Fibroblast of villous mesenchyme (primary cell): ENCODE measurements at places on chromosomes 6 and 20. TPM values are rescaled to one million over a fixed set of nuclear protein-coding genes. Genes with fewer than 3 reads are reported as not detected.

Gene MOG
- total RNA-seq, result not detected in 2 replicates

Gene TAGAP
- total RNA-seq, result not detected in 2 replicates

Gene ZCCHC3
- 10.6 and 11.2 TPM in 2 replicates for total RNA-seq

Gene PABPC1L
- total RNA-seq, result 10.8 and 11.0 TPM in 2 replicates

Gene PDE10A
- total RNA-seq, result 5.6 and 9.0 TPM in 2 replicates

DNA sequence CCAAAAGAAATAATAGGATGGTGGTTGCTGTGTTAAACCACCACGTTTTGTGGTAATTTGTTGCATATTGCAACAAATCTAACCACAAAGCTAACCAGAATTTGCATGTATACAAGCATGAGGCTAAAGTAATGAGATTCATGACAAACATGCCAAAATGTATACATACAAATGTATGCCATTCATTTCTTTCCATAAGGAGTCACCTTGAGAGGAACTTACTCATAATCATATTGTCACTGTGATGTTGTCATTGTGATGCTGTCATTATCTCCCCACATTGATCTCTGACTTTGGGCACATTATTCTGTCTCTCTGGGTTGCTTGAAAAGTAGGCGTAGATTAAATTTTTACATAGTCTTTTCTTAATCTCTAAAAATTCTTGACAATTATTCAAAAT lies 886.8 kb upstream of the FLRT3 start:
- DNase-seq, result no peak

- DNase-seq, result peak; percentile 18
These were observed 56.1 kb upstream of the THEMIS start for GRCh38 chr6:127956956-127957355.

DNA sequence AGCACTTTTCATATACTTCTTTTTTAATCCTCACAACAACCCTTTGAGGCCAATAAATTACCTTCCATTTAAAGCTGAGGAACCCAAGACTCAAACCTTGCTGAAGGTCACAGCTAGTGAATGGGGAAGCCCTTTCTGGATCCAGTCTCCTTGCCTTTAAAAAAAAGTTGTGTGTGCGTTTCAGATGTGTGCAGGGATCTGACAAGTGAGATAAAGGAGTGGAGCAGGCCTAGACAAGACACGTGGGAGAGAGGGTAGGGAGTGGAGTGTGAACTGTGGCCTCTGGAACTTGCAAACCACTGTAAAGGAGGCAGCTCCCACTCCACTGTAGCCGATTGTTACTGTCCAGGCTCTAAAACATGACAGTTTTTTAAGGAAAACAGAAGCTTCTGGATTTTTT lies 1.9 kb downstream of the KLHL32 start:
- DNase-seq, result no peak

GRCh38 chr6:105648276-105648675 lies 245.4 kb upstream of the PREP start:
- DNase-seq, result no peak

DNA sequence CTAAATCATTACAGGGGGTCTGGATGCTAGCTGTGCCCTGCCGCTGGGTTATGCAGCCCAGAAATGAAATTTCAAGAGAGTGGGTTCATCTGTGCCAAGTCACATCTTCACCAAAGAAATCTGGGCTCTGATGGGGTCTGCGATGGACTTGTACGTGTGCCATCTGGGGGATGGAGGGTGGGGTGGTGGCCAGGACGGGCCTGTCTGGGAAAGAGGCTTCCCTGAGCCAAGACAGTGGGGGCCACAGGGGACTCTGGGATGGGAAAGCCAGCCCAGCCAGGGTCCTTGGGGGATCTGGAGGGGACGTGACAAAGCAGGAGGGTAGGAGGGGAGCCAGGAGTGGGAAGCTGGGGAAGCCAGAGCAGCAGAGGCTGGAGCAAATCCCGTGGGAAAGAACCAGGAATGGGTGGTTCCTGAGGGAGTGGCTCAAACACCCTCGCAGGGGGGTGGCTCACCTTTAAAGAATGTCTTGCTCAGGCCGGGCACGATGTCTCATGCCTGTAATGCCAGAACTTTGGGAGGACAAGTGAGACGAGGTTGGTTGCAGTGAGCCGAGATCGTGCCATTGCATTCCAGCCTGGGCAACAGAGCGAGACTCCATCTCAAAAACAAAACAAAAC lies 36.3 kb upstream of the SULF2 start:
- no peak for DNase-seq

- DNase-seq, result no peak
These were observed 20.3 kb downstream of the CCDC167 start for GRCh38 chr6:37479266-37479854.

DNA sequence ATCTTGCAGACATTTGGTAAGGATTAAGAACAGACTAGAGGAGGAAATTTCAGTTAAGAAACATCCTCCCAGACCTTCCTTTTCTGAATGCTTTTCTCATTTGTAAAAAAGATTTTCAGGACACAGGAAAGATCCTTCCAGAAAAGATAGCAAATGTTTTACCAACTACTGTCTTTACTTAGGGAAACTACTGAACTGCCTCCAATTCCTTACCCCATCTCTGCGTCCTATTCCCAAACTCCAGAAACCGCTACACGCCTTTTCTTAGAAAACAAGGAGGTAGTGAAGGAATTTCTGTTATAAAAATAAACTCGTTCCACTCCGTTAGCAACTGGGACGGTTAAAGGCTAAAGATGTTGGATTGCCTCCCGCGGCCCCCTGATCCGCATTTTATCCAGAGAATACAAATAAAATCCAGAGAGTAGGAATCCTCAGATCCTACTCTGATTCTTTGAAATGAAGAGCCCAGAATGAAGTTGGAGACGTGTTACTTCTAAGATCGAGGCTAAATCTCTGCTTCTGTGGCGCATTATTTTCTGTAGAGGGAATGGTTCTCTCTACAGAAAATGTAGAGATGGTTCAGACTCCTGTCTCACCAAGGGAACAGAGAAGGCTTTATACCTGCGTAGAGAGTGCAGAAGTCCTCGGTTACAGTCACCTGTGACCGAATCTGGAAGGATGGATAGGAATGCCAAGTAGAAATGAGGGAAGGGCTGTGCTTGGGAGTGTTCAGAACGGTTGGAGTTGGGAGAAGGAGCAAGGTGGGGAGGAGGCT lies 133.0 kb downstream of the GPX5 start:
- no peak for DNase-seq

DNA sequence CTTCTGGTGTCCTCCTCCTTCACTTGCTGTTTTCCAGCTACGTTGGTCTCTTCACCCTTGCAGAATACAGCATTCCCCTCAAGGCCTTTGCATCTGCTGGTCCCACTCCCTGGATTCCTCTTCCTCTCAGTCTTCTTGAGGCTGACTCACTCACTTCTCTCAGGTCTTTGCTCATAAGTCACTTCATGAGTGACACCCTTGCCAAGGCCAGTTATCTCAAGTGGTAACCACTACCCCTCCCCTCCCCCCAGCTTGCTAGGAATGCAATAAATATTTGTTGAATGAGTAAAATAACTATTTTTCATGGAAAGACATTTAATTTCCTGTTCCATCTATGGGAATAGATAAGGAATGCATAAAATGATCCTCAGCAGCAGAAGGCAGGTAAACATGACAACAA lies 131.7 kb downstream of the PLCB4 start:
- DNase-seq, result peak; percentile 47

GRCh38 chr6:157049133-157049532 lies 272.0 kb downstream of the ARID1B start:
- no peak for DNase-seq

DNA sequence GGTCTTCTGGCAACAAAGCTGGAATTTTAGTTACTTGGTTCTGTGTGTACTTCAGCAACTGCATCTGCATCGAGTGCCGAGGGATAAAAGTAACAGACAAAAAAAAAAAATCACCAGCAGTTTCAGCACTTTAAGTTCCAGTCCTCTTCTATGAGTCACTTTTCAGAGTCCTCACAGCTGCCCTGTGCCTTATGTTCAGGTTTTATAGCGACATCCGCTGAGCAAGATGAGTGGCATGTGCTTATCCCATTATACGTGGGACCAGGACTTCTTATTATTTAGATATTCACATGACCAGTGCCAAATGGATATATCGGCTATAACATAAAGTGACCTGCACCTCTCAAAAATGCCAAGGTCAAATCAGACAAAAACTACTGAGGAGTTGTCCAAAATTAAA lies 242.9 kb downstream of the FOXA2 start:
- peak; percentile 8 for DNase-seq

- peak; percentile 20 for DNase-seq
These were observed 243.2 kb upstream of the TENT5A start for GRCh38 chr6:81995548-81996289.

DNA sequence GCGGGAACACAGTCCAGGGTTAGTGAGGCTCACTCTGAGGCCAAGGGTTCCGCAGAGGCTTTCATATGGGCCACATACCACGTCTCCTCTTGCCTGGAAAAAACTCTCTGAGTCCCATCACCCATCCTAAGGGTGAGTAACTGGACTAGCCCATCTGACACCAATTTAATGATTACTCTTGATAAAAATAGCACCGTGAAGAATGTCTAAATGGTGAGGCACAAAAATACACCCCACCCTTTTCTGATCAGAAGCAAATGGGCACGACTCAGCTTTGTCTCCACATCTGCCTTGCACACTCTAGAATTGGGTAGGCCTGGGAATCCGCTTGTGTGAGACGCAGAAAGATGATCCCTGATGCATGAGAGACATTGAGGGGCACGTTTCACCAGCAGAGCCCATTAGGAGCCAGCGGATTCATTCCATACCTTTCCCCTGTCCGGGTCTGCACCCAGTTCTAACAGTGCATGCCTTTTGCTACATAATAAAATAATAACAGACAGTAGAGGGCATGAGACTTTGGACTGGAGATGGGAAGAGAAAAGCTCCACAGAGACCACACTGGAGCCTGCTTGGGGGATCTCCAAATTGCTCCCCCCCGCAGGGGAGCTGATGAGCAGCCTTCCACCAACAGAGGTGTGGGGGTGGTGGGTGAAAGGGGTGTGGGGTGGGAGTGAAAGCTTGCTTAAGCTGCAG lies 110.0 kb upstream of the KCNK16 start:
- DNase-seq, result no peak

- peak; percentile 69 for DNase-seq
These were observed 129.1 kb downstream of the PACRG start for GRCh38 chr6:162856885-162857284.

DNA sequence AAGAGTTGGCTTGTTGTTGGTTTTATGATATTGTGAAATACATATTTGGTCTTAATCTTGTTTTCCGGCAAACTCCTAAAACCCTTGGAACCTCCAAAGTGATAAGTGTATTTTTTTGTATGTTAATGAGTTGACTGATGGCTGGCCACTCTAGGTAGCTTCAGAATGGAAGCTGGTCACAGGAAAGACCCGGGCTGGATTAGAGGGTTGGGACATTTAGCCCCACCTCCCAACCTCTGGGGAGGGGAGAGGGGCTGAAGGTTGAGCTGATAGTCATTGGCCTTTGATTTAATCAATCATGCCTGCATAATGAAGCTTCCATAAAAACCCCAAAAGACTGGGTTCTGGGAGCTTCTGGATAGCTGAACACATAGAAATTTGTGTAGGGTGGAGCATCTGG lies 42.7 kb downstream of the SASH1 start:
- no peak for DNase-seq

- no peak for DNase-seq
These were observed 2.1 kb downstream of the CNR1 start for GRCh38 chr6:88164061-88164460.

GRCh38 chr20:24501764-24502556 lies 32.5 kb downstream of the SYNDIG1 start:
- DNase-seq, result peak; percentile 15
